Activated CD8-positive, alpha-beta T cell treated with anti-CD3 and anti-CD28 coated beads, Interleukin-2, amount 10 ng/mL, durations not matched to agents 7 days and 5 days (primary cell): ENCODE measurements at places on chromosomes 2 and 18. TPM values are rescaled to one million over a fixed set of nuclear protein-coding genes. Genes with fewer than 3 reads are reported as not detected.

- no peak for DNase-seq
Measured at GRCh38 chr18:596288-596881, 403 bp upstream of the CLUL1 start.

DNA sequence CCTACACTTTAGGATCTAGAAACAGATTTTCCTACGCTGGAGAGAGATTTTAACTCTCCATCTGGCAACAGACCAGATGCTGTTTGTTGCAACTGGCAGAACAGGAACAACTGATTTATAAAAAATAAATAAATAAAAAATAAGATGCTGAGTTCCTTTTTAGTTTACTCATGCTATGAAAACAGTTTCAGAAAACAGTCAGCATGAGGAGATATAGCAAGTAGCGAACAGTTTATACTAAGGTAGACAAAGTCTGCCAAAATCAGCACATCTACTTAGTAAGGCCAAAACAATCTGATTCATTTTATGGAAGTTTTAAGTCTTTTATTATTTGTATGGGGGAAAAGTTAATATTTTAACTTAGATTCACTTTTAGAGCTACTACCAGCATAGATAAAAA is 974.0 kb upstream of the CNTNAP5 start:
- no peak for DNase-seq

The SLC9A4 gene
- total RNA-seq = 0.08 TPM

The PID1 gene
- not detected for total RNA-seq

The SGO2 gene
- 54.4 TPM for total RNA-seq

DNA sequence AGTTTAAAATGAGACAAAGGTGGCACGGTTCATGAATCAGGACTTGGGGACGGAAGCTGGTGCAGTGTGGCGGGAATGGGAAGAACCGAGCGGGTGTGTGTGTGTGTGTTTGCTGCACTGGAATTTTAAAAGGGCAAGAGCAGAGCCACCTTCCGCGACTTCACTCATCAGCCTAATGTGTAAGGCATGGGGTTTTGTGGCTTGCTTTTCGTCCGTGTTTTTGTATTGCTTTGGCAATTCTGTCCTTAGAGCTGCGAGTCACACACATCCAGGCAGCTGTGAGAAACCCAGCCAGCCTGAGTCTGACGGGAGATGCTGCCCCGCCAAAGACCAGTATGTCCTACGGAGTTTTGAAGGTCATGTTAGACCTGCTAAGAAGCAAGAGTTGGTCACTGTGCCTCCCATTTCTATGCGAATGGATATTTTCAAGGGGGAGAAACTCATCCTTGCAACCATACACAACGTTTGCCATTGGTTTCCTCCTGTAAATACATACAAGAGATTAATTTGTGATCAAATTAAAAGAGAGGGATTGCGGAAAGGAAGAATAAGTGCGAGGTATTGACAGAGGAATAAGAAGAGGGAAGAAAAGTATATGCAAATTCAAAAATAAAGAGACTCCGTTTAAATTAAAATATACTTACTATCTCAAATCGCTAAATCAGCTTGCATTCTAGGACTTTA is 665 bp upstream of the CACNB4 start:
- peak; percentile 21 for DNase-seq

GRCh38 chr2:233794128-233794658 is 16.1 kb downstream of the MROH2A start:
- DNase-seq = no peak

DNA sequence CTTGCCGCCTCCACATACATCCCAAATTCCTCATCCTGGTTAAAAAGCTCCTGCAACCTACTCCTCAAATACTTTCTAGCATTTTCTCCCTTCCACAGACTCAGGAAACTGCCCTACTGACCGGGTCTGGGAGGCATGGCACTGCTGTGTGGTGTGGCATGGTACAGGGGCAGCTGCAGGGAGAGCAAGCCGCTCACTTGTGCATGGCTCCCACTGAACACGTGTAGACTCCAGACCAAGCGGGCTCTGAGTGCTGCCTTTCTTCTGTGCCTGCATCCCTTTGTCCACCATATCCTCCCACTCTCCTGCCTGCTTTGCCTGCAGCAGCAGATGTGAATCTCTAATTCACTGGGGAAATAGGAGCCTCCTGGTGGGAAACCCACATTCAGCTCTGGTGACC is 72.2 kb downstream of the CCDC93 start:
- no peak for DNase-seq

DNA sequence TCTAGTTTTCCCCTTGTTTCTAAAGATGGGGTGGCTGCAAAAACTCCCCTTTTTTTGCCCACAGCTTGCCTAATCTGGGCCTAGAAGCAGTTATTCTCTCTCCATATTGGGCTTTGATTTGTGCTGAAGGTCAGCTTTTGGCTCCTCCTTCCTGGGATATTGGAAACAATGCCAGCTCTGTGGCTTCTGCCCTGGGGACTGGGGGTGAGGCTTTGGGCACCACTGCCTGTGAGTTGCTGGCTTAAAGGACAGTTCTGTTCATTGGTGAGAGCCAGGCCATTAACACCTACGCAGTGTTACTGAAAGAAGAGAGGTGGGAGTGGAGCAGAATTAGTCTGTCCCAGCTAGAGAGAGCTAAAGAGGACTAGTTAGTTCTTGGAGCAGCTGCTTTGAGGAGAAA is 4.3 kb downstream of the UBXN2A start:
- no peak for DNase-seq
